CD4-positive, alpha-beta T cell treated with Interleukin-15 for 4 hours (primary cell): ENCODE measurements at places on chromosomes 4 and X.
A peak's percentile ranks its signal among the peaks of the same experiment; 100 is the strongest.

GRCh38 chrX:17944833-17945497 is 83.9 kb upstream of the RAI2 start:
- DNase-seq: peak; percentile 2

- no peak for DNase-seq
These were observed 129.7 kb upstream of the EDNRA start for GRCh38 chr4:147351083-147351787.

DNA sequence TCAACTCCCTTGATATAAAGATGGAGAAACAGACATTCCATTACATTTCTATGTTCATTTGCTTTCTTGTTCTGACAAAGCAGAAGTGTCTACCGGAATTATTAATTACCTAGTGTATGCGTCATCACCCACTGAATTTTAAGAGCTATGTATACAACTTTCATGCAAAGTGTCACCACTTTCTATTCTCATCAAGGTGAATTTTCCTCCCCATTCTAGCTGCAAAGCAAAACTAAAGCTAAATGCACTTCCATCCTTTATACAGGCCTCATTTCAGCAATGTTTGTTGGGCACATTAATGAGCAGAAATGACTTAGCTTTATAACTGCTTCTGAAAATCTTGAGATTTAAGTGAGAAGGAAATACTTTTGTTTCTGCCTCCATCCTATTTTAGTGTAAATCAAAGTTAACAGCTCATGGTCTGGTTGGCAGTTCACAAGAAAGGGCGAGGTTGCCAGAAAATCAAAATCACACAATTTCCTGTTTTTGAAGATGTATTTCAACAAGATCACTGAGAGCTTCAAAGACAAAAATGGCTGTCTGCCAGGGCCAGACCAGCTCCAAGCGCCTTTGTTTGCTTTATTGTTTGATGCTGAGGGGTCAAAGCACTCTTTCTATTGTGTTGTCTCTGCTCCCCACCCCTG is 7.2 kb upstream of the FAM9C start:
- peak; percentile 72 for DNase-seq

- DNase-seq: no peak
These were observed 34.7 kb downstream of the VSIG4 start for GRCh38 chrX:66004928-66005829.
